ENCODE measurements at places on chromosomes 13 and 19.

DNA sequence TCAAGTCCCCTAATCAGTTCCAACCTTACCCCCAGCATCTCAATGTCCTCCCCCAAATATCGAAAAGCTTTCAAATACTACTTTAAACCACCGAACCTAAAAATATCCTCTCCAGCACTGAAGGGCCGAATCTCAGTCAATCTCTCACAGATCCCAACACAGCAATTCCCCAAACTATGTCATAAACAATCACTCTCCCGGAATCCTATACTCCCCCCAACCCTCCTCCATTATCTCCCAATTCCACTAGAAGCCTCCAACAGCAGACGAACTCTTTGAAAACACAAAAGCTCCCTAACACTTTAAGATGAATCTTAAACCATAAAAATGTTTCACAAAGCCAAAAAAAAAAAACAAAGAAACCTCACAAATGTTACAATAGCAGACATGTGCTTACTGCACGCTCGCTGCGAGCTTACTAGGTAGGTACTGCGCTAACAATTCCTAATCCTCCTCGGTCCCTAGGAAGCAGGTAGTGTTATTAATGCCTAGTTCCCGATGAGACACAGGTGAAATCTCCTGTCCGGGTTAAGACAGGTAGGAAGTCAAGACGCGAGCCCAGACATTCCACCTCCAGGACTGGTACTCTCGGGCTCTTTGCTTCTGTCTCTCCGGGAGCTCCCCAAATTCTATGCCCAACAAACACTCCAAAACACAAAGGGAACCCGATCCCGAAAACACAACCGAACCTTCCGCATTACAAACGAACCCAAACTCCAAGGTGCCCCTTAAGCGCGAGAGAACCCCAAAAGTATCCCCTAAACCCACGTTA is 14.2 kb downstream of the FBXO46 start:
- DNase-seq: peak; percentile 23

- DNase-seq: no peak
Measured at GRCh38 chr13:49021953-49022352, 46.2 kb downstream of the FNDC3A start.

- peak; percentile 2 for DNase-seq
Measured at GRCh38 chr13:27927444-27928352, 7.9 kb downstream of the PDX1 start.

GRCh38 chr13:73945871-73946270 is 188.3 kb downstream of the KLF12 start:
- DNase-seq: no peak

DNA sequence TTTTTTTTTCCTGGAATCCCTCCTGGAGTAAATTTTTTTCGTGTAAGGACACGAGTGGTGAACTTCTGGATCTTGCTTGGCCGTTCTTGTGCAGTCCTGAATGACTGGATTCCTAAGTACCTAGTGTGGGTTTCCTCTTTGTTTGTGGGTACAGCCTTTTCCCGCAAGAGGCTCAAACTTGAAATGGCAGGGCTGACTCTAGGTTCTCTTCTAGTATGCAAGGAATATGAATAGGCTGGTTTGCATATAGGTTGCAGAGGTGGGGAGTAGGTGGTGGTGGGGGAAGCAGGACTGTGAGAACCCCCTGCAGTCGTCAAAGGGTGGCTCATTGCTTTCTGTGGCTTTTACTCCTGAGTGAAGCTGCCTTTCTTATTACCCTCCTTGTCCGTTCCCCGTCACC is 13.6 kb downstream of the UBAC2 start:
- peak; percentile 83 for DNase-seq

- DNase-seq: no peak
Measured at GRCh38 chr19:275000-275399, 16.2 kb downstream of the PLPP2 start.

DNA sequence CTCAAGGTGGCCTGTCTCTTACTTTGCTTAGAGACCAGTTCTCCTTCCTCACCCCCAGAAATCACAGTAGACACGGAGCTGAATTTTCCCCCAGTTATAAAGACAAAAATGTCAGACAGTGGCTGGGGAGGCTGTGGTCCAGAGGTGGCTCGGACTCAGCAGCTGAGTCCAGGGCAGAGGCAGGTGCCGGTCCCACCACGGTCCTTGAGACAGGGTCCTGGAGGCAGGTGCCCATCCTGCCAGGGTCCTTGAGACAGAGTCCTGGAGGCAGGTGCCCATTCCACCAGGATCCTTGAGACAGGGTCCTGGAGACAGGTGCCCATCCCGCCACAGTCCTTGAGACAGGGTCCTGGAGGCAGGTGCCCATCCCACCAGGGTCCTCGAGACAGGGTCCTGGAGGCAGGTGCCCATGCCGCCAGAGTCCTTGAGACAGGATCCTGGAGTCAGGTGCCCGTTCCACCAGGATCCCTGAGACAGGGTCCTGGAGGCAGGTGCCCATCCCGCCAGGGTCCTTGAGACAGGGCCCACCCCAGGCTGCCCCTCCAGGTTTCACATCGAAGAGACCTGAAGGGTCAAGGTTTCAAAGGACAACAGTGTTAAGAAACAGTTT is 23.1 kb downstream of the PEPD start:
- DNase-seq: no peak

- DNase-seq: no peak
Measured at GRCh38 chr13:65605396-65605795, 1624.7 kb downstream of the PCDH9 start.

GRCh38 chr13:77811381-77811780 is 107.2 kb downstream of the EDNRB start:
- no peak for DNase-seq

DNA sequence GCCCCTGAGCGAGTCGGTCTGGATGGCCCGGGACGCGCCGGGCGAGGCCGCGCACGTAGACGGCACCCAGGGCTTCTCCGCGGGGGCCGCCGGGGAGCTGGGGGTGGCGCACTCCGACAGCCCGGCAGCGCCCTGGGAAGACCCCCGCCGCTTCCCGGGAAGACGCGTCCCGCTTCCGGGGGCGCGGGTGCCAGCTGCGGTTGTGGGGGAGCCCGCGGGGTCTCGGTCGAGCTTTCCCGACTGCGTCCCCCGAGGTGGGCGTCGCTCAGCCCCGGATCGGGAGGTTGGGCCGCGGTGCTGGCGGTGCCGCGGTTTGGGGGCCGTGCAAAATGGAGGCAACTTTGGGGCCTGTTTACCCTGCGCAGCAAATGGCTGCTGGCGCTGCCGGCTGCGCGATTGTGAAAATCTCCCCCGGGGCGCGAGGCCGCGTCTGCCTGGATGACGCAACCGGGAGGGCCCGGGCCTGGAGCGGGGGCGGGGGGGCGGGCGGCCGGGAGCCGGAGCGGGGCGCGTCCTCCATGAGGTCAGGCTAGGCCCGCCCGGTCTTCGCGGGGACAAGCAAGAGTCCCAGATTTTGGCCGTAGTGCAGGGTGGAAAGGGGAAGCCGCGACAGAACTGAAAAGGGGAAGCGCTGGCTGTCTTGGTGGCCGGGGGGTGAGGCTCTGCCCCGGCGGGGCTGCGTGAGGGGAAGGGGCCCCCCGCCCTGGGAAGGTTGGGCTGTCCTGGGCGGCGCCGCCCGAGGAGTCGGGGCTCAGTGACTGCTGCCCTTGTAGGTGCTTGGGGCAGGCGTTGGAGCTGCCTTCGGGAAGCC is 11.3 kb downstream of the PEAK3 start:
- DNase-seq: peak; percentile 85

DNA sequence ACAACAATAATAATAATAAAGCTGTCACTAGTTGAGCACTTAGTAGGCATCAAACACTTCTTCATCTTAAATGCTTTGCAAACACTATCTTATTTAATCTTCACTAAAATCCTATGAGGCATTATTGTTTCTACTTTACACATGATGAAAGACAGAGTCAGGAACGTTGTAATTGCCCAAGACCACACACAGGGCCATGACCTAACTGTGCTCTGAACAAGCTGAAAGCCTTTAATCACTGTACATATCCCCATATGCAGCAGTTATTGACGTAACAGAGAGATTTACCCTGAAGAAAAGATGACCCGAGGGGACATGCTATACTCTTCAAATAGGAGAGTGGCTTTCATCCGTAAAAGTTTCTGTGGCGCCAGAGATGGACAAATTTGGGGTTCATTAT is 53.0 kb downstream of the SACS start:
- no peak for DNase-seq

DNA sequence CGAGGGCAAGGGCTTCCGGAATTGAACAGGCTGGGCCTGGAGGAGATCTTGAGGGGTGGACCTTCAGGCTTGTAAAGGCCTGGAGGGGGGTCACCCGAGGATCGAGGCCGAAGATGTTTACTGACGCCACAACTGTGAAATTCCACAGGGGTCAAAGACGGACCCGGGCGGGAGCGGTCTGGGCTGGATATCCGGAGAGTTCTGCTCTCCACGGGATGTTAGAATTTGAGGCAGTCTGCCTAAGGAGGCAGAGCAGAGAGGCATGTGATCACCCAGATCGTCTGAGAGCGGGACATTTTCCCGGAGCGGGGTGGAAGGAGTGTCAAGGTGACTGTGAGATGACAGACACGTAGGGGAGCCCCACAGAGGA is 13.2 kb downstream of the KLHL26 start:
- no peak for DNase-seq

DNA sequence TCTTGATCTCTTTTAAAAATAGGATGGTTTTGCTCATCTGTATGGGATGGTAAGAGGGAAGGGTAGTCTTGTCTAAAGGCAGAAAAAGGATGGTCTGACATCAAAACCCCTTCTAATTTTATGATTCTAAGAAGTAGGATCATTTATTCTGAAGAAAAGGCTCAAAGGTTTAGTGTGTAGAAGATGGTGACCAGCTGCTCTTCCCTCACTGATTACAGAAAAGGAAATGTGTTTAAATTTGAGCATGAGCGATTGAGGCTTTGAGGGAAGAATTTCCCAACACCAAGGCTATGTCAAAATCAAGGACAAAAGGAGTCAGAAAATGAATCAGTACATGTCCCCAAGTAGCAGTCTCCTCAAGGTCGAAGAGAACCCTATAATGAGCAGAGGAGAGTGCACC is 909.8 kb downstream of the EFNB2 start:
- no peak for DNase-seq

DNA sequence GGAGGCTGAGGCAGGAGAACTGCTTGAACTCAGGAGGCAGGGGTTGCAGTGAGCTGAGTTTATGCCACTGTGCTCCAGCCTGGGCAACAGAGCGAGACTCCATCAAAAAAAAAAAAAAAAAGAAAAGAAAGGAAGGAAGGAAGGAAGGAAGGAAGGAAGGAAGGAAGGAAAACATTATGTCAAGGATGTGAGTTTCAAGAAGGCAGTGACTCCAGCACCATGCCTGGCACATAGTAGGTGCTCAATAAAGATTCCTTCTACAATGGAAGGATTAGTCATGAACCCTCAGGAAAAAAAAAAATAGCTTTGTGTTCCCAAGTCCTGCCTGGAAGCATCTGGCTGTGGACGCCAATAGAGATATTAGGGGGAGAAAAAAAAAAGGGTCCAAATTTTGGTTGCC is 10.1 kb upstream of the ZNRF4 start:
- no peak for DNase-seq

DNA sequence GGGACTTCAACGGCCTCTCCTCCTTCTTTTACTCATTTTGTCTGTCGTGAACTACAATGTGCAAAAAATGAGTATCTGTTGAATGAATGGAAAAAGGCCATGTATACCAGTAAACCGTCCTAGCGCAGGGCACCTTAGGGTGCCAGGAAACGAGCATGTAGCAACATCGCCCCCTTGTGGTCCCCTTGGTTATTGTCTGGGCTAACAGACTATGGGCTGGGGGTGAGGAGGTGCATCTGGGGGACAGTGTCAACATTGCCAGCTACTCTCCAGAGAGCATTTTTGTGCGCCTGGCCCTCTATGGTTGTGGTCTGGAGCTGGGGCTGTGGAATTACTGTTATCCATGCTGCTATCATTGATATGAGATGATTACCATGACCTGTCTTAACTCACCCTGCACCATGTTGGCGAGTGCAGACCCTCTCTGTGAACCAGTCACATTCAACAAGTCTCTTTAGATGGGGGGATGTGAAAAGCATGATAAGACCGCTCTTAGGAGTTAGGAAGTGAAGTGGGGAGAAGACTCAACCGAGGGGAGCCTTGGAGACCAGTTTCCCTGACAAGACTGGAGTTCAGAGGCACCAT is 22.8 kb upstream of the SIGLEC11 start:
- peak; percentile 78 for DNase-seq

- DNase-seq: no peak
Measured at GRCh38 chr13:37587236-37587635, 11.3 kb downstream of the POSTN start.

DNA sequence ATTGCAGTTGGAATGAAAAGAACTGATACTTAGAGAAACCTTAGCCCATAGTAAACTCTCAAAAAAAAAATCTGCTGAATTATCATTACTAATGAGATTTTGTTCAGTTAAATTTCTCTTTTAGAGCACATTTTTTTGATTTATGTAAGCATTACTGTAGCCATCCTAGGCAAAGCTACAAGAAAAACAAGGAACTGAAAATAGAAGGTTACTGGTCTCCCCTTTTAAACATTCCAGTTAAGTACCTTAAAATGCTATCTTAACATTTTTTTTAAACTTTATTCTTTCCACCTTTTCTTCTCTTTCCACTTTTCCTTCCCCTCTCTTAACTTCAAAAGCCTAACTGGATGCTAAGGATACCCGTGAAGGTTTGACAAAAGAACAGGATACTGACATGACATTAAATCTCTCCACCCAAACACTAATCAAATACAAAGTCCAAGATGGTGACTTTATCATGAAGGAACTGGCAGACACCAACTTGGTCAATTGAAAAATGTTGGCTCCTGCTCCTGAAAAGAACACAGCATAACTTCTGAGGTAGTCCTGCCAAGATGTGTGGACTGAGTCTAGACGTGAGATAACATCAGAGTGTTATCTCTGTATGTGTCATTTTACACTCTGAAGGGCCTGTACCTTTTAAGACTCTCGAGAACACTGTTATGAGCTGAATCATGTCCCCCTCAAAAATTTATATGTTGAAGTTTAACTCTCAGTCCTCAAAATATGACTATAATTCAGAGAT is 29.5 kb upstream of the SACS start:
- DNase-seq: no peak

- no peak for DNase-seq
Measured at GRCh38 chr19:7331446-7331845, 17.3 kb upstream of the ARHGEF18 start.

- no peak for DNase-seq
Measured at GRCh38 chr13:91574766-91575165, 176.3 kb downstream of the GPC5 start.

GRCh38 chr13:103614761-103615160 is 548.5 kb upstream of the SLC10A2 start:
- no peak for DNase-seq

DNA sequence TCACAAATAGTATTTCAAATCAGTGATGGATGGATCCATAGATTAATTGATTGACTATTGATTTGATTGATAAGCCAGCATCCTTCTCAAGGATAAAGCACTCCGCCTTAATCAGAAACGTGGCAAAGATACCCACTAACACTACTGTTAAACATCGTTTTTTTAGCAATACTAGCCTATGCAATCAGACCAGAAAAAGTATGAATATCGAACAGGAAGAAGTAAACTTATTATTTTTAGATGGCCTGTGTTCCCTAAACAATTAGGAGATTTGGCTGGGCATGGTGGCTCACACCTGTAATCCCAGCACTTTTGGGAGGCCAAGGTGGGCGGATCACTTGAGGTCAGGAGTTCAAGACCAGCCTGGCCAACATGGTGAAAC is 49.5 kb downstream of the MYH14 start:
- no peak for DNase-seq

- no peak for DNase-seq
Measured at GRCh38 chr13:98276486-98276885, 99.4 kb upstream of the RNF113B start.

- peak; percentile 61 for DNase-seq
Measured at GRCh38 chr19:57103573-57104277, 16.1 kb upstream of the USP29 start.

- DNase-seq: no peak
Measured at GRCh38 chr19:7000333-7000732, 20.9 kb downstream of the MBD3L2B start.

GRCh38 chr13:31538067-31539042 is 201.0 kb upstream of the RXFP2 start:
- no peak for DNase-seq

Data from activated T-cell treated with anti-CD3 and anti-CD28 coated beads, Interleukin-2, amount 50 U/mL, for 72 hours (primary cell).